ENCODE measurements at places on chromosomes 7 and 10.

DNA sequence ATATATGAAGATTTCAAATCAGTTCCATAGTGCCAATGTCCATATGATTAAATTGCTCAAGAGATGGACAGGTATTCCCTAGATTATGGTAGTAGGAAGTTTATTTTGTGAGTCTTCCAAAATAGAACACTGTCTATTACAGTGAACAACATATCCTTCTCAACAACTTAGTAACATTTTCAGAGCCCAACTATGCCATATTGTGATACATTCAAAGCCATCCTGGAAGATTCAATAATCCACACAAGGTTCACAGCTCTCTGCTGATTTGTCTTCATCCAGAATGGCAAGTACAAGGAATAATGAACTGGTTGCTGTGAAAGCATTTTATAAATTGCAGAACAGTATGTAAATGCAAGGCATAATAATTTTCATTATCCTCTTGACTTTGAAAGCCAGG lies 213.9 kb downstream of the CHRM2 start:
- no peak for DNase-seq

- no peak for DNase-seq
Measured at GRCh38 chr10:79390057-79390456, 42.8 kb downstream of the PPIF start.

DNA sequence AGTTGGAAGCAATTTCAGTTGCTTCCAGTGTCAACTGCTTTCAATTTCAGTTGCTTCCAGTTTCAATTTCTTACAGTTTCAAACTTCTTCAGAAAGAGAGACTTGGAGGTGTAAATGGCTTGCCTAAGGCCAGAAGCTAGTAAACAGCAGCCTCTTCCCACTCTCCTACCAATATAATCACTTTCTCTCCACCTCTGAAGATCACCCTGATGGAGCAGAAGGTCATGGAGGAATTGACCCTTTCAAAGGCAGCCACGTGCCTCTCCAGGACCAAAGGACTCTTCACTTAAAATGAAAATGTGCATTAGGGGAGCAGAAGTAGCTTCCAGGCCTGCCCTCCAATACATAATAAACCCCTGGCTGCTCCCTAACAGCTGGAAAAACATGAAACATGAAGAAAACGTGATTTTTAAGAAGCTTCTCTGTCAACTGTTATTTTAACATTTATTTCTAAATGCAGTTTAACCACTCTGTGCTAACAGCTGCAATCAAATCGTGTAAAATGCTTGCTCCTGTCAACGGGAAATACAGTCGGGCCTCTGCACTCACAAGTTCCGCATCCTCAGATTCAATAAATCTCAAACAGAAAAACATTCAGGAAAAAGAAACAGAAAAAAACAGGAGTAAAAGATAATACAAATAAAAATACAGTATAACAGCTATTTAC lies 1020.6 kb downstream of the XPNPEP1 start:
- DNase-seq, result no peak

- no peak for DNase-seq
Measured at GRCh38 chr7:71454981-71455380, 323.0 kb downstream of the GALNT17 start.

DNA sequence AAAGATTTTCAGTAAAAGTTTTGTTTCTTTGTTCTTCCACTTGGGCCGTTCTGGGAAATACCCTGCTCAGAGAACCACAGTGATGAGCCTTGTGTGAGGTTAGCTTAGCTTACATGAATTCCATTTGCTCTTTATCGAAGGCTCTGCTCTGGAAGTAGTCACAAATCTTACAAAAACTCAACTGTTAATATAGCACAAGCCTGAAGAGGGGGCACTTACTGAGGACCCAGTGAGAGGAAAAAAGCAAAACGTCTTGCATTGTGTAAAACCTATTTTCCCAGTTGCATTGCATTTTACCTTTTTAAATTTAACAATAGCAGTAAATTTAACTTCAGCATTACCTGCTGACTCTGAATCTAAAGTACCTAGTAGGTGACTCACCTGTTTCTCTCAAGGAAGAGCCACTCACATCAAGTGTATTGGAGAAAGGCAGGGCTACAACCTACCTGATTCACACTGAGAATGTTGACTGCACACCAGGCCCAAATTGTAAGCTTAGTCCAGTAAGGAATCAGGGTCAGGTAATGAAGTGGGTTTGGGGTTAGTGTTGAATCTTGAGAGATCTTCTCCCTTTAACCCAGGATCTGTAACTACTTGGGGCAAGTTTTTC lies 42.3 kb downstream of the PPP1R17 start:
- no peak for DNase-seq

GRCh38 chr10:6528198-6528950 lies 51.7 kb downstream of the PRKCQ start:
- DNase-seq, result no peak

DNA sequence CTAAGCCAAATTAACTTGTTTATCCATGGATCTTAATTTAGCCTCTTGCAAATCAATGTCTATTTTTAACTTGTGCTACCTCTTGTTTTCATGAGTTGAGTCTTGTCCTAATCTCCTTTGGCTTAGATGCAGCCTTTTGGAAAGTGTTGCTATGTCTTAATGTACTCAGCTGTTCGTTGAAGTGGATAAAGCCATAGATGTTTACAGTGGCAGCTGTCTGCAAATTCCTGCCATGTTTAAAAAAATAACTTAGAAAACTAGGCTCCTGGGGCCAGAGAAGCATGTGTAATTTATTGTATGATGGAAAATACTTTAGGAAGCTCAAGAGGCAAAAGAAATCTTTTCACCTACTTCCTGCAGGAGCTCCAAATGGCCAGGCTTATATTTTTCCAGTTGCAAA lies 253.1 kb upstream of the RHOBTB1 start:
- peak; percentile 73 for DNase-seq

DNA sequence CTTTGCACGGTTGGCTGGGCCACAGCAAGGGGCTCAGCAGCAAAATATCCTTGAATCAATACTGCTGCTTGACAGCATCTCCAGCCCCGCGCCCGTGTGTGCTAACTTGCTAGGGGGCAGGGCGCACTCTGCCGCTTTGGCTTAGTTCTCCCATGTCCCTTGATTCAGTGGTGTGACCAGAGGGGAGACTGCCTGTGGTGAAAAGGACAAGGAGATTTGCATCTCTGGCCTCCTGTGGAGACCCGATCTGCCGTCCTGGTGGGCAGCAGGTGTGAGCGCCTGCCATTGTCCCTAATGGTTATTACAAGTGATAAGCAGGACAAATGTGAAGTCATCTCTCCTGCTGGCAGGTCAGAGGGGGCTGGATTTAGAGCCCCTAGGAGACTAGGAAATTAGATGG lies 500.2 kb upstream of the GALNT17 start:
- no peak for DNase-seq

DNA sequence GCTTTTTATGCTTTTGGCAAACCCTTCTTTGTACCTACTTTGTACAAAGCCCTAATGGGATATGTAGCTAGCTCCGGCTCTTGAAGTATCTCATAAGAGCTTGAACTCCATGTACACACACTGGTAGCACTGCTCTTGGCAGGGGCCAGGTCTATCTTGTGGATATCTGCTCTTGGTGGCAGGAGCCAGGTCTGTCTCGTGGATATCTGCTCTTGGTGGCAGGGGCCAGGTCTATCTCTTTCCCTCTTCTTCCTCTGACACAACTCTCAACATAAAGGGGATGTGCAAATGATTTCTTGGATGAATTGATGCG lies 91.9 kb downstream of the WNT2 start:
- DNase-seq, result no peak

GRCh38 chr7:12110425-12110824 lies 100.7 kb upstream of the TMEM106B start:
- no peak for DNase-seq

GRCh38 chr7:24733414-24734060 lies 23.7 kb downstream of the GSDME start:
- no peak for DNase-seq

Measured in hindlimb muscle (tissue), 1 donor.